ENCODE measurements at places on chromosomes 5 and 9.

GRCh38 chr9:94526271-94526670 lies 28.6 kb upstream of the PCAT7 start:
- no peak for DNase-seq

DNA sequence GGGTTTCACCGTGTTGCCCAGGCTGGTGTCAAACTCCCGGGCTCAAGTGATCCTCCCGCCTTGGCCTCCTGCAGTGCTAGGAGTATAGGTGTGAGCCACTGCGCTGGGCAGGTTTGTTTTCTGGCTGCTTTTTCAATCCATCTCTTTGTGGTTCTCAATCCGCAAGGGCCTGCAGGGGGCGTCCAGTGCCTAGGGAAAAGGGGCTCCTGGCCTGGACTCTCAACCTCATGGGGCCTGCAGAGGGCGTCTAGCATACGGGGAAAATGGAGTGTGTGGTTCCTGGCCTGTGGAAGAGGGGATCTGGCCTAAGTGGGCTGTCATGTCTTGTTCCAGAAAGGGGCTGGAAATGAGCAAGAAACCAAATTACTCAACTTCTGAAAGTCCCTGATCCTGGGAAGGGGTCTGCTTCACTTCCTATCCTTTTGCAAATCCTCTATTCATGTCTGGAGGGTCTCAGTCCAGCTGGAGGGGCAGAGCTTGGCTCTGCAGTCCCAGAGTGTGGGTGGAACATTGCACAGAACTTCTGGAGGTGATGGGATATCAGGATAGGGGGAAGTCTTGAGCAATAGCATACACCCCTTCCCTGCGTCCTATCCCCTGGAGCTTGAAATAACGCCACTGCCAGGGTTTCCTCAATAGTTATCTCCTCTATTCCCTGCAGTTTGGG lies 12.7 kb upstream of the CCL27 start:
- peak; percentile 54 for DNase-seq

DNA sequence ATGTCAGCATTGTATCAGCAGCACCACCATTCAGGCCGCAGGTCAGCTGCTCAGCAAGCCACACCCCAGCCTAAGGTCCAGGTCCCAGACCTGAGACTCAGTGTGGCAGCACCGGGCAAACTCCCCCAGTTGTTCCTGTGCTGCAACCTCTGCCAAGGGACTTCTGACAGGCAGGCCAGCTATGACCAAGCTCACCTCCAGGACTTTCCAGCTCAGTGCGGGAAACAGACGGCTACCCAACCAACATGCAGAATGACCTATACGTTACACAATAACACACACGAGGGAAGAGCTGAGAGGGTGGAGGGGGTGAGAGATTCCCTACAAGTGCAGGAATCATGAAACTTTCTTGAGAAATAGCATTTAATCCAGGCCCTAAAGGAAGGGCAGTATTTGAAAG lies 143.7 kb downstream of the FSTL4 start:
- no peak for DNase-seq

DNA sequence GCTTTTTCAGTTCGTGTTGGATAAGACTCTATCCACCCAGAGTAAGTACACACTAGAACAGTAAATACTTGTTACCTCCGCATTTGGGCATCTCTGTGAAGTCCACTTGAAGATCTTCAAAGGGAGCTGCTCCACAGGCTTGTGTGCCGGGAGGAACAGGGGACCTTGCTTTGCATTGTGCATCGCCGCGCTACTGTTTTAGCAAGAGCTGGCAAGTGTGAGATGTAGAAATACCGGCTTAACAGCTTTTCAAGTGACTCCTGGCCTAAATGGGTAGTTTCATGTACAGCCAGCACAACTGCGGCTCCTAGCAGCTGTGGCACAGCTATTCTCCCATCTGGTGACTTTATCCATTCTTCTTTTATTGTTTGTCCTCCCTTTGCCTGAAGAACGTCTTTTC lies 8.4 kb upstream of the ZNF354C start:
- DNase-seq = no peak

- DNase-seq = no peak
These were observed 39.8 kb upstream of the ACO1 start for GRCh38 chr9:32344551-32345182.

- DNase-seq = no peak
These were observed 180.5 kb upstream of the CLINT1 start for GRCh38 chr5:158039441-158039840.

DNA sequence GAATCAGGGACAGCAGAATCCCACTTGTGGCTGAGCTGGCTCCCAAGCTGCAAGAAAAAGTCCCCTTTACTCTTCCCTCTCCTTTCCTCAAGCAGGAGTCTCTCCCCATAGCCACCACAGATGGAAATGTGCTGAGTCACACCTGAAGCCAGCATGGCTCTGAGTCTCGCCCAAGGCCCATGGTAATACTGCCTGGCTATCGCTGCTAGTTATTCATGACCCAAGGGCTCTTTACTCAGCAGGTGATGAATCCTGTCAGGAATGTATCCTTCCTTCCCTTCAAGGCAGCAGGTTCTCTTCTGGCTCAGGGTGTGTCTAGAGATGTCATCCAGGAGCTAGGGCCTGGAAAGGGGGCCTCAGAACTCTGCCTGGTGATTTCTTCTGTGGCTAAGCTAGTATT lies 403.3 kb upstream of the PTPRD start:
- DNase-seq = no peak

GRCh38 chr5:123943151-123943550 lies 431.2 kb downstream of the CSNK1G3 start:
- no peak for DNase-seq

DNA sequence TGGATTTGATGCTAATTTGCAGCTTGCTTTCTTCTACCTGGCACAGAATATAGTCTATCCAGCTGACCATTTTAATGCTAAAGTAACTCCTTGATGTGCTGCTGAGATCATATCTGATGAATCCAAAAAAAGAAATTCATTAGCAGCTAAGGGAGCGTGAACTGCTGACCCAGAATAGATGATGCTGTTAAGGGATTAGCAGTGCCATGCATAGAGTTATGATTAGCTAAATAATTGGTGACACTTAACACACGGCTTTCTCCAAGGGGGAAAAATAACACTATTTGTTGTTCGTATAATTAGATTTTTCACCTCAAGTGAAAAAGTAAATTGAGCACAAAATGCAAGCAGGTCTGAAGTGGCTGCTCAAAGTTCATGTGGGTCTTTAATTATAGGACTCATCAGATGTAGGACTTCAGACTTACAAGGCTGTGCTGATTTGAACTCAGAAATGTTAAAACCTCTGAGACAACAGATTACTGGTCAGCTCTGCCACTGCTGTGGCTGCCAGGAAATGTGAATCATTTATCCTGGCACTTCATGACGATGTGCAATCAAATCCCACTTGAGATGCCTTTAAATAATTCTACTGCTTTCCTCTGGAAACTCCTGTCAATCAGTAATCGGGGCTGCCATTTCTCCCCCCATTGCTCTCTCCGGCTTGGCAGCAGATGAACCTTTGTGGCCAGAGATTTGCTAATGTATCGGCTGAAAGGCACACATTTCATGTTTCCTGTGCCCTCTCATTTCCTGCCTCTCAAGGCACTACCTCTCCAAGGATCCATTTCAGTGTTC lies 291.6 kb upstream of the C9orf72 start:
- no peak for DNase-seq

DNA sequence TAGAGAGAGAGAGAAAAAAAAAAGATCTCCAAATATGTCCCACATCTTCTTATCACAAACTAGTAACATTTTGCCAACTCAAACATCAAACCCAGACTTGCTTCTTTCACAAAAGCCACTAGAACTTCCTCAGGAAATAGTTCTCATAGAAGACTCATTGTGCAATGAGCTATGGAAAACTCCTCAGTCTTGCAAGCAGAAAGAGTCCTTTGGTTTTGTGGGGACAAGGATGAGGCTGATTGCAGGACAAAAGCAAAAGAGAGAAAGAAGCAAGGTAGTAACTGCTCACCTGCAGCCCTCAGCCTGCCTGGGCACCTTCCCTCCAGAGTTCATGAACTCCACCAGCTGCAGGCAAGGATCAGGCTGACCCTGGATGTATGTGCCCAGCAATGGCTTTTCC lies 399.0 kb downstream of the IRX1 start:
- no peak for DNase-seq

GRCh38 chr9:116049456-116049855 lies 104.1 kb upstream of the PAPPA start:
- no peak for DNase-seq

DNA sequence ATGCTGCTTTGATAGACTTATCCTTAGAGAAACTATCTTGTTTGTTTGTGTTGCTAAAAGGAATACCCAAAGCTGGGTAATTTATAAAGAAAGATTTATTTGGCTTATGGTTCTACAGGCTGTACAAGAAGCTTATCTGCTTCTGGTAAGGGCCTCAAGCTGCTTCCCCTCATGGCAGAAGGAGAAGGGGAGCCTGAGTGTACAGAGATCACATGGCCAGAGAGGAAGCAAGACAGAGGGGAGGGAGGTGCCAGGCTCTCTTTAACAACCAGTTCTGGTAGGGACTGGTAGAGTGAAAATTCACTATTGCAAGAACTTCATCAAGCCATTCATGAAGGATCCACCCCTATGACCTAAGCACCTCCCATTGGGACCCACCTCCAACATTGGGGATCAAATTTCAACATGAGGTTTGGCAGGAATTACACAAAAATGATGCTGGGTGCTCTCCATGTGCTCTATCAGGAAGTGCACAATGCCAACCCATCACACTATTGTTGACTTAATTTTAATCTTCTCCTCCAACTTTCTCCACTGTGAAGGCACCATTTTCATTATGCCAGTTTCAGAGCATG lies 115.1 kb upstream of the SHB start:
- no peak for DNase-seq

GRCh38 chr9:36987891-36988290 lies 46.2 kb downstream of the PAX5 start:
- DNase-seq = no peak

DNA sequence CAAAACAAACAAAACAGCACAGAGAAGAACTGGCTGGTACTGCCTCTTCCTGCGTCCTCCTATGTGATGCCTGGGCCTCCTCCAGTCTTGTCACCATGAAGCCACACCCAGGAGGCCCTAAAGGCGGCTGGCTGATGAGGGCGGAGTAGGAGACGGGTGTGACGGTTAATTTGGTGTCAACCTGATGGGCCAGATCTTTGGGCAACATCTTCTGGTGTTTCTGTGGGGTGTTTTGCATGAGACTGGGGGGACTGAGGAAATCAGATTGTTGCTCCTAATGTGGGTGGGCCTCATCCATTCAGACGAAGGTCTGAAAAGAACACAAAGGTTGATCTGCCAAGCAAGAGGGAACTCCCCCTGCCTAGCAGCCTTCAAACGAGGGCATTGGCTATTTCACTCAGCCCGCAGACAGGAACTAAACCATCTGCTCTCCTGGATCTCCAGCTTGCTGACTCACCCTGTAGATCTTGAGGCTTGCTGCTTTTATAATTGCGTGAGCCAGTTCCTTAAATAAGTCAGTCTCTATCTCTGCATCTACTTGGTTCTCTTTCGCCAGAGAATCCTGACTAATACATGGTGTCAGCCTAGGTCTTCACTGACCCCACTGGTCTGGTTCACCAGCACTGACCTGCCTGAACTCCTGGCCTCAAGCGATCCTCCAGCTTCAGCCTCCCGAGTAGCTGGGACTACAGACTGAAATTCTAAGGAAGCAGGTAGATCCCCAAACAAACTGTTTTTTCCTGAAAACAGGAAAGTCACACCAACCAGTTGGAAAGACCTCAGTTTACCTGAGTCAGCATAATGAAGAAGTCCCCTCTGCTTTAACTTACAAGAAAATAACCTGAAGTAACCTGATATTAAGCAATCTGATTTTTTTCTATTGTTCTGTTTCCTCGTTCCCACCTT lies 12.8 kb upstream of the ZFP62 start:
- no peak for DNase-seq

- DNase-seq = no peak
These were observed 466.9 kb upstream of the ARRDC3 start for GRCh38 chr5:91850031-91850430.

- no peak for DNase-seq
These were observed 4.3 kb downstream of the SMIM33 start for GRCh38 chr5:139474890-139475791.

GRCh38 chr5:39073767-39074016 lies 507 bp downstream of the RICTOR start:
- DNase-seq = no peak

- DNase-seq = no peak
These were observed 134.5 kb downstream of the PALM2AKAP2 start for GRCh38 chr9:109914280-109915027.

DNA sequence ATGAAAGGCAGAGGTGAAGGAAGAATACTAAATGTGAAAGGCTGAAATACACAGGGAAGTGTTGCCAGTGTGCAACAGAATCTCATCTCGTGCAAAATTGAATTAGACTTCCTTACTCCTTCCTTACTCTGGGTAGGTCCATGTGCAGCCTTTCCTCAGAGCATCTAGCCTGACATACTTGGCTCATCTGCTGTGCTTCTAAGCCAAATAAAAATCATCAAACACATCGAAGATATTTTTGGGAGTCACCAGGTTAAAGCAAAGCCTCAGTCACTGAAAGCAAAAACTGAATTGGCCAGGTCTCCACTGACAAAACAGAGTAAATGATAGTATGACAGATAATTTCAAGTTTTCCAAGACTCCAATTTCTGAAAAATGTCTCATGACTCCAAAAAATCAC lies 19.3 kb downstream of the STARD4 start:
- DNase-seq = no peak

DNA sequence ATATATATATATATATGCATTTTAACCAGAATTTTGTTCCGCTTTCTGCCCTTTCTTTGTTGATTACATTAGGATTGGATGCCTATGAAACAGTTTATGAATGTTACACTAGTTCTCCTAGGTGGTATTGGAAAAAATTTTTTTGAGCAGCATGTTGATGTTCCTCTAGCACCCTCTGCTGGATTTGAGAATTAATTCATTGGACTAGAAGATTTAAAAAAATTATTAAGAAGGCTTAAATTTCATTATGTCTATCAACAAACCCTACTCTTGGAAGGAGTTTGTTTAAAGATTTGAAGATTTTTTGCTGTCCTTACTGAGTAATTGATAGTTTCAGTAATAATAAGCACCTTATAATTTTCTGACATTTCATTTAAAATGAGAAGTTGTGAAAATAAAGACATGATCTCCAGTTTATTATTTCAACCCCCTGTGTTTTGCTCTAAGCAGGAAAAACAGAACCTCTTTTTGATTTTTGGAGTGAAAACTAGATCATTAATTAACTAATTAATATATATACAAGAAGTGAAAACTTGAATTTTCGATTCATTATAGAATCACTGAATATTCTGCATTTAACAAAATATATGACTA lies 89.6 kb downstream of the CCDC171 start:
- DNase-seq = no peak

- no peak for DNase-seq
These were observed 6.0 kb upstream of the PIP5K1B start for GRCh38 chr9:68698943-68699509.

Measured in T-cell (primary cell).